ENCODE measurements at places on chromosomes 5 and 9.
A peak's percentile ranks its signal among the peaks of the same experiment; 100 is the strongest.

- no peak for DNase-seq
Measured at GRCh38 chr5:55638051-55638450, 74.1 kb downstream of the SLC38A9 start.

DNA sequence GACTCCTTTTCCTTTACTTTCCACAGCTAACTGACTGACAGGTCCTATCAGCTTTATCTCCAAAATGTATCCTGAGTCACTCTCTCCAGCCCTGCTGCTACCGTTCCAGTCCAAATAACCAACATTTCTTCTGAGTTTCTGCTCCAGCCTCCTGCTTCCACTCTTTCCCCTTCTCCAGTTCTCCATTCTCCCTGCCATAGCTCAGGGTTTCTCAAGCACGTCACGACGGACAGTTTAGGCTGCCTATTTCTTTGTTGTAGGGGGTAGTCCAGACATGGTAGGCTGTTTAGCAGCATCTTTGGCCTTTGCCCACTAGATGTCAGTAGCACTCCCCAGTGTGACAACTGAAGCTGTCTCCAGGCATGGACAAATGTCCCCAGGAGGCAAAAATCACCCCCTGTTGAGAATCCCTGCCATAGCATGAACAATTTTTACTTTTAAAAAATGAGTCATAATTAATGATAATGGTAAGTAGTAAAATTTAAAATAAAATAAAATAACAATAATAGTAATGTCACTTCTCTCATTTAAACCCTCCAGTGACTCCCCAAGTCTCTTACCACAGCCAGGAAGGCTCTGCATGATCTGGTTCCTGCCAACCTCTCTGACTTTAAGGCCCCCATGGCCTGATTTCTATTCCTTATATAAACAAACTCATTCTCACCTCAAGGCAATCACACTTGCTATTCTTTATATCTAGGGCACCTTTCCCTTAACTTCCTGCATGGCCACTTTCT lies 105.4 kb upstream of the FER start:
- DNase-seq, result peak; percentile 59

DNA sequence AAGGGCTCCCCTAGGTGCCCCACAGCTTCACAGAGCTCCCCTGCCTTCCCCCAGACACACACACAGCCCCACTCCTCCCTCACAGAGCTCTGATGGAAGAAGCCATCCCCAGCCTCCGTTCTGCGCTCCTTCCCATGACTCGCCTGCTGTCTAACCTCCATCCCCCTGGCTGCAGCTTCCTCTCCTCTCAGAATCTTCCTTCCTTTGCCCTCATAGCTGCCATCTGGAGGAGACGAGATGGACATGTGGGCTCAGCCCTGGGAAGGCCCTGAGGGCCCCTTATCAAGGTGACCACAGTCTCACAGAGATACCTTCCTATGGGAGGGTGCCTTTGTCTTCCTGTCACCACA lies 94.3 kb downstream of the PCDH1 start:
- DNase-seq, result no peak

DNA sequence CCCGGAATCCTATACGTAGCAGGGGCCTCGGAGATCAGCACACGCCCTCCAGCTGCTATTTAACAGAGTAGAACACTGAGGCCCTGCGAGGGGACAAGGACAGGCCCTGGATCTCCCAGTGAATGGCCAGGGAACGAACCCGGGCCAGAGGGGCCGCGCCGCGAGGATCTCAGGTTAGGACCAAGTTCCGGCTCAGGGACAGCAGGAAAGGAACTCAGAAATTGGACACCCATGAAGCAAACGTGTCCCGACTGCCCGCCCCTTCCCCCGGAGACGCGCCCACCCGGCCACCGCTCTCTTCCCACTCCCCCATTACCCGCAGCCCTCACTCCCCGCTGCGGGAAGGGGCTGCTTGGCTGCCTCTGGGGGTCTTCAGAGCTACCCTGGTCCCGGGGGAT lies 1.0 kb upstream of the FOXE1 start:
- DNase-seq, result no peak

DNA sequence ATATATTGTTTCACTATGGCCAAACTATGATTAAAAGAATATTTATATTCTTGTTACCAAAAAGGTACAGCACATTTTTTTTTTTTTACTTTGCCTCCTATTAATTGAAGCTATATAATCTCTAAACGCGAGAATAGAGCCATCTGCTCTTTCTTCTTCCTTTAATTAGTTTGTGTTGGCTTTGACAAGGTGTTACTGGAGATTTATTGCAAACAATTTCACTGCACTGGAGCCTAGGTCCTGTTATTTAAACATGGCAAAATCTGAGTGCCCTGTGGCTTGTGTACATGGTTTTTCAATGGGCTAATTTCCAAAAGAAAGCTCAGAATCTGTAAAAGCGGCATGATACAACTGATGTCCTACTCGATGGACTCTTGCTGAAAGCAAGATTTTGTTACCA lies 40.8 kb upstream of the GABRG2 start:
- DNase-seq, result no peak

- DNase-seq, result no peak
Measured at GRCh38 chr9:72614067-72614466, 92.7 kb downstream of the TMC1 start.

DNA sequence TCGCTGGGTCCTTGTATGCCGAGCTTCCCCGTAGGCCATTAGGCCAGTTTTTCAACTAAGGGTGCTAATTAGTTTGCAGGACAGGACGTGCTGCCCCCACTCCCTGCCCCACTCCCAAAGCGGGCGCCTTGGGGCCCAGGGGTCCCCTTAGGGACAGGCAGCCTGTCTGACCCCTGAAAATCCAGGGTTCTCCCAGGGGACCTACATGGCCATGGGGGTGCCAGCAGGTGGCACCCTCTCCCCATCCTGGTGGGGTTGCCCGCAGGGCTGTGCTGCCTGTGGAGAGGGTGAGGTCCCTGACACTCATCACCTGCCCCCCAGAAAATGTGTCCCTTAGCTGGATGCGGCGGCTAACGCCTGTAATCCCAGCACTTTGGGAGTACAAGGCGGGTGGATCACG lies 8.5 kb upstream of the CCDC187 start:
- no peak for DNase-seq

DNA sequence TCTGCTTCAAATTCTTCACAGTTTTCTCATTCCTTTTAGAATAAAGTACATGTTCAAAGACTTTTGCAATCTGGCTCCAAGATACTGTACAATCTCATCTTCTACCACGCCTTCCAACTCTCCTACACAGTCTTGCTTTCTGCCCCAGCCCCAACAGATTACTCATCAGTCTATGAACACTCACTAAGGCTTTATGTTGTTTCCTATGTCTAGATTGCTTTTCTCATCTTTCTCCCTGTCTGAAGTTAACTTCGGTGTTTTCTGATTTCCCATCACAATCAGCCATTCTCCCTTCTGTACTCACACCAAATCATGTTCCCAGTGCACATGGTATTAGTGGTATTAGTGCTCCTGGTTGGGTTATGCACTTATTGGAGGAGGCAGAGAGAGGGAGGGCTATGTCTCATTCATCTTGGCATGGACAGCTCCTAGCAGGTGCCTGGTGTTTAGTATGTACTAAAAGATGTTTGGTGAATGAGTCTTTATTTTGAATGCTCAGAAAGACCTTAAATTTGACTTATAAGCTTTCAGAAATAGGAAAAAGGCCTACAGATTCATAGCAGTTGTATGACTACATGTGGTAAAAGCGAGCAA lies 44.0 kb upstream of the ZNF608 start:
- DNase-seq, result no peak

GRCh38 chr5:53487436-53487835 lies 7.0 kb downstream of the FST start:
- DNase-seq, result no peak

GRCh38 chr9:135716045-135716444 lies 14.1 kb downstream of the KCNT1 start:
- DNase-seq, result no peak

DNA sequence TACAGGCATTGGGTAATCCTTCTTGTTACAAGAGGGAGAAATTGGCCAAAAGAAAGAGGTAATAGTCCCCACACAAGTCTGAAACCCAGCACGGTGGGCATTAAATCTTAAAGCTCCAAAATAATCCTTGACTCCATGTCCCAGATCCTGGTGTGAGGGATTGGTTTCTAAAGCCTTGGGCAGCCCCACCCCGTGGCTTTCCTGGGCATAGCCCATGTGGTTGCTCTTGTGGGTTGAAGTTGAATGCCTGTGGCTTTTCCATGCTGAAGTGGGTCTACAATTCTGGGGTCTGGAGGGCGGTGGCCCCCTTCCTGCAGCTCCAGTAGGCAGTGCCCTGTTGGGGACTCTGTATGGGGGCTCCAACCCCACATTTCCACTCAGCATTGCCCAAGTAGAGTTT lies 91.8 kb upstream of the LARP1 start:
- DNase-seq, result no peak

GRCh38 chr9:90343366-90343765 lies 299.3 kb downstream of the DIRAS2 start:
- DNase-seq, result peak; percentile 17

DNA sequence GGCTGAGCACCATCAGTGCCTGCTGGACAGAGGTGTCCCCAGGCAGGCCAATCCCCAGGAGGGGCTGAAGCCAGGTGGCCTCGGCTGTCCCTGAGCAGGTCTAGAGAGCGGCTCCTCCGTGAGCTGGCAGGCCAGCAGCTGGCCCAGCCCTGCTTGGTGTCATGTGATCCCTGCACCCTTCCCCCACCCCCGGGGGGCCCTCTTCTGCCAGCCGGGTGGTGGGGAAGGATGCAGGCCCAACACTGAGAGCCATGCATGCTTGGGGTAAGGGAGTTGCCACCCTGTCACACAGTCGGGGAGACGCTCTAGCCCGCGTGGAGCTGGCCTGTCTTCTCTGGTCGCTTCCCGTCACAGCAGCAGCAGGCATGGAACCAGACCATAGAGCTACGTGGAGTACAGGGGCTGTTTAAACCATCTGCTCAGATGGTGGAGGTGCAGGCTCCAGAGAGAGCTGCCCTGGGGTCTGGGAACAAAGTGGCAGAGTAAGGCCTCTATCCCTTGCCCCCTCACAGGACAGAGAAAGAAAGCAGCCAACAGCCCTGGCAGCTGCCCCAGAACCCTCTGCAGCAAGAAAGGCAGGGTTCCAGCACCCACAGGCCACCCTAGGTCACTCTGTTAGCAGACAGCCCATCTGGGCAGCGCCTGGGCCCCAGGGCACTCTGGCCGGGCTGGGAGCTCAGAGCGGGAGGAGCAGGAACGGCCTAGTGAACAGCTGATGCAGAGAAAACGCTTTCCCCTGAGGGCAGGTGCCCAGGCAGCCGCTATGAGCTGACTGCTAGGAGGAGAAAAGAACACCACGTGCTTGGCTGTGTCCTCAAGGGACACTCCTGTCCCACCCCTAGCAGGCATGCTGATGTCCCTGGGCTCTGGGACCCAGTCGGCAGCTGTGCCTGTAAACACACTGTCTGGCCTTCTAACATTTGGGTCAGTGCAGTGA lies 6.8 kb downstream of the RALGDS start:
- peak; percentile 48 for DNase-seq

- DNase-seq, result no peak
Measured at GRCh38 chr5:109692852-109693251, 3.1 kb downstream of the MAN2A1 start.

DNA sequence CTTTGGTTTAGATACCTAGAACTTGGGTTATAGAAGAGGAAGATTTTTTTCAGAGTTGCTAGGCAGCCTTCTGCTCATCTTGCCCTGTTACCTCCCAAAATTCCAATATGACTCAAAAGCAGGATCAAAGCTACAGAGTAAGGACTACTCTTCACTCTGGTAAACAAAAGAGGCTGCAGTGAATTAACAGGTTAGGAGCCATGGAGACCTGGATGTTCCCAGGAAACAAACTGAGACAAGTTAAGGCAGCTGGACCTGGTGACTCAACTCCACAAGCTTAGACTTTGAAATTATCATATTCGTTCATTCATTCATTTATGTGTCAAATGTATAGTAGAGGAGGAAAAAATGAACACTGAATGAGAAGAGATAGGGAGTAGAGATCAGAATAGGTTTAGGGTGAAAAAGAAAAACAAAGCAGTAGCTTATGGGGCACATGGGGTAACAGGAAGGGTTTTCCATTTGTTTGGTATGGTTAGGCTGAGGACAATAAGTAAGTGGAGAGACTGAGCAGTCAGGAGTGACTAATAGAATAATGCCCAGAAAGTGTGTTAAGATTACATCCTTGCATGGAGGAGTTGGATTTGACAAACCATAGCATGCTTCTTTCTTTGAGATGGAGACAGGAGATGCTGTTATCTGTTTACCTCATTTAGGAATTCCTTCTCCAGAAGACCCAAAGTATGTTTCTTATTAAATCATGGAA lies 464.0 kb upstream of the ZNF608 start:
- DNase-seq, result no peak

DNA sequence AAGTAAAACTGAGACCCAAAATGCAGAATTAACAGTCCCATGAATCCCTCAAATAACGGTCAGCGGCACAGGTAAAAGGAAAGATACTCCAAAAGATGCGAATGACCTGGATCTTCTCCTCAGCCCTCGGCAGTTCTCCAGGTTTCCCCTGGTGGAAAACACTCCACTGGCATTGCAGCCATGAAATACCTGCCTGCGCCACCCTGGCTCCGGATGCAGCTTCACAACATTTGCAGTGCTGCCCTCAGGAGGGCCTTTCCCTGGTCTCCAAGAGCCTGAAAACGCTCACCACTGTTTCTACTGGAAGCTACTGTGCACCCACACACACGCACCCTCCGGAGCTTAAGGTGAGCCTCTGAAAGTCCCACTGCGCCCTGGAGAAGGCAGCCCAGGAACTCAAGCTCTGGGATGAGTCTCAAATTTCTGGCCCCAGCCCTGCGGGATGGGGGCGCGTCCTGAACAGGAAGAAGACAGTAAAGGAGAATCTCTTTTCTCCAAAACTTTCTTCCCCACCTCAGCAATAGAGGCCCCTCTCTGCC lies 612 bp downstream of the UGT3A2 start:
- DNase-seq, result no peak

- peak; percentile 70 for DNase-seq
Measured at GRCh38 chr5:100667161-100667630, 132.0 kb downstream of the FAM174A start.

DNA sequence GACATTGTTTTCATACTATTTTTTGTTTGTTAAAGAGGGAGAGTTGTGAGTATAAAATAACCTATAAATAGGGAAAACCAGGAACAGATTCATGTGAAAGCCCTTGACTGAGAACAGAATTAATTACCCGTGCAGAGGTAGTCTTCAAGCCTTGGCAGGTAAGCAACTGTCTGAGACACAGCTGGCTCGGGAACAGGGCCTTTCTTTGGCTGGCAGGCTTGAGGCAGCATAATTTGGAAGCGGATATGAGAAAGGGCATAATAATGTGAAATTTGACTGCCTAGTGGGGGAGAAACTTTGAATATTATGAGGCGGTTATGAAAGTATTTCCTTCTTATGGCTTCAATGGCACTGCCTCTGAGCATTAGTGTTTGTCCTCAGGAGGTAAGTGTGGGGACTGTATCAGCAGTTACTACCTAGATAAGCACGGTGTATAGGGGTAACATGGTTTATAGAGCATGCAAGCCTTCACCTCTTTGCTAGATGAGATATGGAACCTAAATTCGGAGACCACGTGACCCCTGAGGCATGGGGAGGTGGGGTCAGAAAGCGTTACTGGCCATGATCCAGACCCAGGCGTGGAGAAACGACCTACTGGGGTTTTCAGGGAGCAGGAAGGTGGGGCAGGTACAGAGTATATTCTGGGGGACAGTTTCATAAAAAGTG lies 210.2 kb upstream of the GAS1 start:
- no peak for DNase-seq

GRCh38 chr5:79595086-79595485 lies 17.2 kb upstream of the TENT2 start:
- DNase-seq, result no peak

GRCh38 chr5:175609526-175609925 lies 48.3 kb upstream of the HRH2 start:
- DNase-seq, result no peak

GRCh38 chr5:168780888-168781287 lies 201.7 kb upstream of the PANK3 start:
- DNase-seq, result no peak

Data from foreskin melanocyte (primary cell).